Muscle of leg (tissue), 16 donors: ENCODE measurements at places on chromosomes 12 and 14.

DNA sequence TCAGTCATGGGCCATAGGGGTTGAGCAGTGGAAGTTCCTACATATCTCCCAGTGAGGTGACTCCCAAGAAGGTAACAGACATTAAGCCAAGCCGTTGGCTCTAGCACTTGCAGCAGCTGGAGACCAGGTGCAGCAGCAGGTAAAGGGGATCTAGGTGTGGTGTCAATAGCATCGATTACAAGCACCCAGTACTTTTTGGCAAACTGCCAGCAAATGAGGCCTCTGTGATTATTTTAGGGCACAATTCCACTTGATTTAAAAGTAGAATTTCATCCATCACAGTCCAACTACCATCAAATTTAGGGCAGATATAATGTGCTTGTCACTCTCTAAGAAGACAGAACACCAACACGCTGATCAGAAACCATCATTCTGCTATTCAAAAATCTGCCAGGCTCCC lies 224.1 kb upstream of the EGLN3 start:
- DNase-seq: no peak

DNA sequence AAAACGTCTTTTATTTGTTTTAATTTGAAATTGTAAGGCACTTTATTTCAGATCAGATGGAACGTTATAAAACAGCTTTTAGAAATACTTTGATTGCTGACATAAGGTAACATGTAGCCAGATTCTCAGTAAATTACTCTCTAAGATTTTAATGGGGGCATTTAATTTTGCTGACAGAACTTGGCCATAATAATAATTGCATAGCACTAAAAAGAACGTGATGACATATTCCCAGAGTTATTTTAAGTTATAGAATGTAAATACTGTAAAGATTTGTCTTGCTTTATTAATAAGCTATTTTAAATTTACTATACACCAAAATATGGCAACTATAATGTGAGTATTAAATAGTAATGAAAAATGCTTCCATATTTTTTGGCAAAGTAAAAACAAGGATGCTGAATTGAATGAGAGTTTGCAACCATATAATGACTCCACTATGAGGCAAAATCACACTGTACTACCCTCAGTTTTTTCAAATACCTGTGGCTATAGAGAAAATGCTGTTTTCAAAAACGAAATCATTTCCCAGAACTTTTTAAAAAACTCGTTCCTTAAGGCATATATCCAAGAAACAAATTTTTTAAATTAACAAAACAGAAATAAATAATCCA lies 876 bp downstream of the LUM start:
- DNase-seq: peak; percentile 54

DNA sequence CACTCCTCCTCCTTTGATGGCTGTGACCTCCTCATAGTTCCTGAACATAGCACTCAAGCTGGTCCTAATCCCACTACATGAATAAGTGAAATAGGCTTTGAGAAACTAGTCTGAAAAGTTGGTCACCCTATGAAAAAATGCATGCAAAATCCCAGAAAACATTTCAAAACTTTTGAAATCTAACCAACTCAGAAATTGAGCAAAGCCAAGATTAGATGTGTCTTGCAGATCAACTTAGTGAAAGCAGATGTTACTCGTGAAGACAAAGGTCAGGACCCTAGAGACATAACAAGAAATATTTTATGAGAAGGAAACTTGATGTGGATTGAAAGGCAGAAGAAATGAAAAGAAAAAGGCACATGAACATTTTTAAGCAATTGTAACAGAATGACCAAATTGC lies 63.3 kb downstream of the TSHR start:
- peak; percentile 23 for DNase-seq

GRCh38 chr14:23160924-23161522 lies 22.4 kb downstream of the SLC7A8 start:
- DNase-seq: peak; percentile 81

DNA sequence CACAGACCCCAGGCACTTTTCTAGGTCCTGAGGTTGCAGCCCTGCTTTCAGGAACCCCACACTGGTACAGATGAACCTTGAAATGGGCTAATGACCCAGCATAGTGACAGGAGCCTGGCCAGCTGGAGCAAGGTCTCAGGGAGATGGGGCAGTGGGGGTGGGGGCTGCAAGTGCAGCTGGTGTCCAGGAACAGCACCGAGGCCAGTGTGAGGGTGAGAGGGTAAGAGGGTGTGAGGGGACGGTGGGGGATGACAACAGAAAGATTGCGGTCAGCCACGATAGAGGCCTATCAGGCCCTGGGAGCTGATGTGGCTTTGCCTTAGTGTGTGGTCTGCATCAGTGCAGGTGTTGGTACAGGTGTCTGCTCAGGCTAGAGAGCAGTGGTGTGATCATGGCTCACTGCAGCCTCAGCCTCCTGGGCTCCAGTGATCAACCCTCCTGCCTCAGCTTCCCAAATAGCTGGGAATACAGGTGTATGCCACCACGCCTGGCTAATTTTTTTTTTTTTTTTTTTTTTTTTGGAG lies 59.7 kb downstream of the EP400 start:
- DNase-seq: no peak

- DNase-seq: no peak
Measured at GRCh38 chr12:115095073-115095748, 411.2 kb upstream of the TBX3 start.

GRCh38 chr12:100528471-100529127 lies 44.9 kb upstream of the GAS2L3 start:
- no peak for DNase-seq

GRCh38 chr12:47650469-47650868 lies 55.4 kb downstream of the RPAP3 start:
- no peak for DNase-seq

- DNase-seq: no peak
Measured at GRCh38 chr12:48796976-48797375, 8.1 kb upstream of the ADCY6 start.

- DNase-seq: peak; percentile 82
Measured at GRCh38 chr12:45725631-45726602, 3.6 kb upstream of the ARID2 start.

DNA sequence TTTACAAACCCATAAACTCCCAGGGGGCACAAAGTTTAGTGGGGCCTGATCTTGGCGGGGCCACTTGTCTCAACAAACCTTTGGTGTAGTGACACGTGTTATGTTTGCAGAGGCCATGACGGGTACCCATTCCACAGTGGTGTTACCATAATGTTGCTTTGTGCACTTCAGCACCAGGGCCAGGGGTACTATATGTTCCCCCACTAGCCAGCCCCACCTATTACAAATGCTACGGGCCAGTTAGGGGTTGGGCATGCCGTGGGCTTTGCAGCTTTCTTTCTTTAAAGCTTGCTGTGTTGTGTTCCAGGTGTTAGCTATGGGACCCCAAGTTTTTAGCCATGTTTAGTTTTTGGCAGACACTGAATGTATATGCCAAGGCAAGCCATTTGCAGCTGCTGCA lies 30.8 kb upstream of the G2E3 start:
- no peak for DNase-seq

DNA sequence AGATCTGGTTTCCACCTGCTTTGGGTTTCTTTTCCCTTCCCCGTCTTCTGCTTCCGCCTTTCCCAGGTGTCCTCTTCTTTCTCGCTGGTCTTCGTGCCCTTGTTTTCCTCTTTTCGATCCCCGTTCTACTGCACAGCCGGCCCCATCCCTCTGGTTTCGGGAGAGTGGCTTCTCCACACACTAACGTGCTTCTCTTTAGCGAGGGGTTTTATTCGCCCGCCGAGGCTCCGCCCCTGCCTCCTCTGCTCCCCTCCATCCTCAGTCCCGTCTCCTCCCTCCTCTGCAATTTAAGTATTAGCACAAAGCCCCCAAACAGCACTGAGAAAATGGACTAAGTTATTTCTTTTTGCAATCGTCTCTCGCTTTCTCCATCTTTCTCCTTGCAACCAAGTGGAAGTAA lies at the start of gene SLC7A8:
TSS of gene SLC7A8 (minus strand) at position 182 of the 400 bp plus-strand sequence. CDS start 746 bp downstream, outside the sequence.
- DNase-seq: peak; percentile 75

DNA sequence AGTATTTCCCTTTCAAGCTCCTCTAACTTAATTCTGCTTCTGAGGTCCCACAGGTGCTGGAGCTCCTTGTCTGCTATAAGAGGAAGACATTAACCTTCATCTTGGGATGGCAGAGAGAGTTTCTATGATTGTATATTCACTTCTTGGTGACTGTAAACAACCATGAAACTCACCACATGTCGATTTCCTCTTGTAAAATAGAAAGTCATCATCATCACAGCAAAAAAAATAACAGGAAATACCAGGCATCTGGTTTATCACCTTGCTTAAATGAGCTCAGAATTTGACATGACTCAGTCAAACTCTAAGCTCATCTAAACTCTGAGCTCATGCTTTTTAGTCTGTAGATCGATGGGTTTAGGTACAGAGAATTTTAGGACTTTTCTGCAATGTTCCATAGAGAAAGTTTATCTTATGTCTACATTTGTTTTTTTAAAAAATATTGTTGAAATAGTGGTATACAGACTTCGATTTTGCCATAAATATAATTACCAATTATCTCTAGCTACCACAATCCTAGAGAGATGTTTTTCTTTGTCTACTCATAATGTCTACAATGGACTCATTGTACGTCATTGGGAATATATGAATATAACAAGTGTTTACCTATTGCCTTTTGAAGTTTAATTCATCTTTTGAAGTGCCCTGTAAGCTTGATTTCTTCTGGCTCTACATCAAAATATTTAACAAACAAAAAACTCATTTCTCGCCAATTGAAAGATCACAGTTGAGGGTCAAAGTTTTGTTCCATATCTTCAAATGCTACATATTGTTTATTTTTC lies 58.4 kb downstream of the IGF1 start:
- no peak for DNase-seq

DNA sequence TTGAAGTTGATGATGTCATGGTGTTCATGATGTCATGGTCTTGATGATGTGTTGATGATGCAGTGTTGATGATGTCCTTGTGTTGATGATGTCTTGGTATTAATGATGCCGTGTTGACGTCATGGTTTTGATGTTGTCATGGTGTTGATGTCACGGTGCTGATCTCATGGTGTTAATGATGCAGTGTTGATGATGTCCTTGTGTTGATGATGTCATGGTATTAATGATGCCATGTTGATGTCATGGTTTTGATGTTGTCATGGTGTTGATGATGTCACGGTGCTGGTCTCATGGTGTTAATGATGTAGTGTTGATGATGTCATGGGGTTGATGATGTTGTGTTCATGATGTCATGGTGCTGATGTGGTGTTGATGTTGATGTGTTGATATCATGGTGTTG lies 48.0 kb upstream of the RIMBP2 start:
- no peak for DNase-seq

- no peak for DNase-seq
Measured at GRCh38 chr12:57541001-57541400, 6.0 kb downstream of the DCTN2 start.

- DNase-seq: no peak
Measured at GRCh38 chr14:93040982-93041381, 74.7 kb downstream of the ITPK1 start.

DNA sequence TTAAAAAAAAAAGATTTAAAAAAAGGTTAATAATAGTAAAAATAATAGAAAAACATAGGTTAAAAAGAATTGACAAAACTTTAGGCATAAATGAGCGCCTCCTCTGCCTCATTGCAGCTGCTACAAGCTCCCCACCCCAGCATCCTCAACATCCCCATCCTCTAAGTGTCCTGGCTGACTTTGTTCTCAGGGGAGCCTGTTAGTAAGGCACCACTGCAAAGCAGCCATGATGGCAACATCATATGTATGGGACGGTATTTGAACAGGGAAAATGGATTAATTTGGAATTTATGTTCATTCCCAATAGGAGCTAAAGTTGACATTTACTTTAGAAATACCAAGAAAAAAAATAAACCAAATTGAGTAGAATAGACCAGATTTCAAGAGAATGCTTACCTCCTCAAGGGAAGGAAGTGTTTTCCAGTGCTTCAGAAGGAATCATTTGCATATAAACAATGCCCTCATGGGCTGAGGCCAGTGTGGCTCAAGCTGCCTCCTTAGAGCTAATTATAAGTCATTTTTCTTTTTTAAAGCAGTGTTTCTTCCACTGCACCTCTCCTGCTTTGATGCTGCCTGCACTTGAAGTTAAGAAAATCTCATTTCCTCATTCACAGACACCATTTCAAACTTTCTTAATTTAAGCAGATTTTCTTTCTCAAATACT lies 59.6 kb downstream of the DACT1 start:
- no peak for DNase-seq

DNA sequence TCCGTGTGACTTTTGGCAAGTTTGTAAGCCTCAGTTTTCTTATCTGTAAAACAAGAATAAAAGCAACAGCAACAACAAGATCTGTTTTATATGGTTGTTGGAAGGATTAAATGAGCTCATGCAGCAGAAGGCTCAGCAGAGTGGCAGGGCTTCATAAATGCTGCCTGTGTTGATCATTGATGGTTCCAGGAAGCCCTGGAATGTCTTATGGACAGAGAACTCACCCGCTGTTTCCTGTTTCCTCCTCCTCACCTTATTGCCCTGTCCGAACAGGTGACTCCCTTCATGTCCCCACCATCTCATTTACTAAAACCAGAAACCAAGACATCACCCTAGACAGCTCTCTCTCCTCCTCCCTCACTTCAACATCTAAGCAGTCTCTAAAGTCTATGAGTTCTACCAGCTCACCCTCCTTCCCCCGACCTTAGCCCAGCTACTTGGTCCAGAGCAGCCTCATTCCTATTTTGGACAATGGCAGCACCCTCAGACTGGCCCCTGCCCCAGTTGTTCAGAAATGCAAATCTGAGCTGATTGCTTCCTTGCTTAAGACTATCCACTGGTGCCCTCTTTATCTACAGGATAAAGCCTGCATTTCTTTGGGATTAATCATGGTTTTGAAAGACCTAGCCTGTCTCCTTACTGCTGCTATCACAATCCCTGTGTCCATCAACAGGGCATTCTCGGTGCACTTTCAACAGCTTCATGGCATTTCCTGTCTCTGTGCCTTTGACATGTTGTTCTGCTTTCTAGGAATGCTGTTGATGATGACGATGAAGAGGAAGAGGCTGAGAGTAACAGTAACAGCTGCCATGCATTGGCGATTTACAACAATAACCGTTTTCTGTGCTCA lies 21.4 kb upstream of the GSG1 start:
- no peak for DNase-seq

DNA sequence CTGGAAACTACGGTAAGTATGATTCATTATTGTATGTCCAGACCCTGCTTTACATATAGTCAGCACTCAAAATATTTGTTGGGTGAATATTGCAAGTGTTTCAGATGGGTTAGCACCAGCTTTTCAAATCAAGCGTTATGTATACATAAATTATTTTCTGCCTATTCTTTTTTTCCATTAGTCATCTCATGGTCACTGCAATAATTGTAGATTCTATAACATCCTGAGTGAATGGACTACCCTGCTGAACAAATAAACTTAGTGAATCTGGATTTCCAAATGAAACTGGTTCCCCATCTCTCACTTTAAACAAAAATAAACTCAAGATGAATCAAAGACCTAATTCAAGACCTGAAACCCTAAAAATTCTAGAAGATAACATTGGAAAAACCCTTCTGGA lies 152.3 kb downstream of the DIO2 start:
- no peak for DNase-seq

GRCh38 chr12:124406043-124406442 lies 111.2 kb downstream of the RFLNA start:
- no peak for DNase-seq
